ENCODE measurements at places on chromosomes 5 and 9.

GRCh38 chr9:106718936-106719335, 144.0 kb upstream of the ZNF462 start:
- DNase-seq, result no peak

DNA sequence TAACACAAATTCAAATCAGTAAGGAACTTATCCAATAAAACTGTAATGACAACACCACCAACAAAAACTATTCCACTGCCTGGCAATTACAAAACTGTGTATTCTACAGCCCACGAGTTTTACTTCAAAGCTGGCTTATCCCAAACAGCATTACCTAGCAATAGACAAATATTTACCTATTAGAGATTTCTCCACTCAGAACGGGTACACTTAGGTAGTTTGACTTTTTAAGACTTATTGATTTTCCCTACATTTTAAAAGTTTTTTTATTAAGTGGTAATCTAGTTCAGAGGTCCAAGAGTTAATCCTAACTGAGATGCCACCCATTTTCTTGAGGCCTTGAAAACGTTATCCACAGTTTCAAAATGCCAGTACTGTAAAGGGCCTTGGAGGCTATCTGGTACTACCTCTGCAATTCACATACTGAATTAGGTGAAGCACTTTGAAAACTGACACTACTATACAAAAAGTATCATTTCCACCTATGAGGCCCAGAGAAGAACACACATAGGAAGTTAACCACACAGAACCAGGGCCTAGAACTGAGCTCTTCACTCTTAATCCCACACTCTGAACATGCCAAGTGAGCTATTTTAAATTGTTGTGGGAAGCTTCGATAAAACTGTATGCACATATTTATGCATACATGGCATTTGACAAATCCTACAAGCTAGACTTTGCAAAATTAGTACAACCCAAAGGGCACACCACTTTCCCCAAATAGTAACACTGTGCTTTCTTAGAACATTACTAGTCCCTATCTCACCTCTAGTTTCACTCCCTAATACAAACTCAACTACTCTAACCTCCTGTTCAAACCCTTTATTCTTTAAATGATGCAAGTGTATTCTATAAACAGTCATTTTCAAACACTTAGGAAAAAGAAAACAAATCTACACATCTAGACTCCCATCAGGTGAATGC, 2.1 kb downstream of the NADK2 start:
- DNase-seq, result no peak

GRCh38 chr5:78727786-78728761, 79.5 kb upstream of the LHFPL2 start:
- no peak for DNase-seq

GRCh38 chr5:170540271-170540670, 36.5 kb downstream of the KCNIP1 start:
- no peak for DNase-seq

GRCh38 chr5:56951126-56951945, 587 bp downstream of the MIER3 start:
- DNase-seq, result no peak

DNA sequence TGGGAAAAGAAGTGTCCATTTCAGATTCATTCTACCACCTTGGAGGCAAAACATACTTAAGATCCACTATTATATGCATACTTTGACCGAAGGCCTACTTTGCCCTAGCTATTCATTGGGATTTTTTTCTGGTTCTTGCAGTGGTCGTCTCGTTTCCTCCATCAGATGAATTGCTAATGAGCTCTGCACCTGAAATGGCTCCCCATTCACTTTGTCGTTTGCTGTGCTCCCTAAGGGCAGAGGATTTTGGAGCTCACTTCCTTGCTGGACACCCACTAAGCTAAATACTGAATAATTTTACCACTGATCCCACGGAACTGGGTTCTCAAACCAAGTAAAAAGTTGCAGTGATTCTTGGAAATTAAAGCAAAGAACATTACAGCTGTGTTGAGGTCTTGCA, 1.9 kb downstream of the KDM3B start:
- no peak for DNase-seq

GRCh38 chr9:75039801-75040200, 11.7 kb upstream of the CARNMT1 start:
- DNase-seq, result no peak

GRCh38 chr5:4907571-4907970, 232.6 kb upstream of the ADAMTS16 start:
- DNase-seq, result no peak

DNA sequence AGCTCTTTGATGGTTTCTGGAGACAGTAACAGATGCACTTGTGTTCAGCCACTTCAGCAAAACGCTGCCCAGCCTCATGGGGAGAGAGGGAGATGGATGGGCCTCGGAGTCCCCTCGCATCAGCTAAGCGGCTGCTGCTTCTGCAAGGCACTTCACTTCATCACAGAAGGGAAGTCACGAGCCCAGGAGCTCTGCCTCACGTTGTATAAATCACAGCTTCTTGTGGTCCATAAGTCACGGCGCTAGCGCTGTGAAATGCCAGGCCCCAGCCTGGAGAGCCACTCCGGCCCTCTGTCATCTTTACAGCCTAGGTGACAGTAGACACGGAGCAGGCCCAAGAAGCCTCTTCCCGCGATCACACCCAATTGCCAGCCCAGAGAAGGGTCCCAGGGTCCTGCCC, 23.4 kb downstream of the DBH start:
- DNase-seq, result no peak

GRCh38 chr9:117929868-117930267, 225.7 kb downstream of the TLR4 start:
- no peak for DNase-seq
